ENCODE measurements at places on chromosomes 11 and 22. TPM values are rescaled to one million over a fixed set of nuclear protein-coding genes. Genes with fewer than 3 reads are reported as not detected.

Gene SULT4A1
- total RNA-seq, result 49.4 TPM

Gene SMPD1
- 15.0 TPM for total RNA-seq

Gene LTO1
- total RNA-seq, result 16.1 TPM

Gene TMEM86A
- total RNA-seq, result 6.7 TPM

Gene NRXN2
- 397 TPM for total RNA-seq

Gene CHADL
- 3.7 TPM for total RNA-seq

All from diencephalon (tissue), 1 donor.